ENCODE measurements at places on chromosomes 7 and 10. TPM values are rescaled to one million over a fixed set of nuclear protein-coding genes. Genes with fewer than 3 reads are reported as not detected.

Gene SYT15
- 2.6 TPM for total RNA-seq

- no peak overlapping the region for H3K27ac ChIP-seq
- H3K36me3 ChIP-seq: no peaks in the 10 kb centered on the region
- no peak for DNase-seq
- no peaks in the 10 kb centered on the region for H3K4me1 ChIP-seq
- no peak overlapping the region for H3K4me3 ChIP-seq
Observed at GRCh38 chr7:45712057-45712689, 138.0 kb downstream of the ADCY1 start.

Gene IFIT1
- 9.0 TPM for total RNA-seq

Gene ACSM6
- not detected for total RNA-seq

DNA sequence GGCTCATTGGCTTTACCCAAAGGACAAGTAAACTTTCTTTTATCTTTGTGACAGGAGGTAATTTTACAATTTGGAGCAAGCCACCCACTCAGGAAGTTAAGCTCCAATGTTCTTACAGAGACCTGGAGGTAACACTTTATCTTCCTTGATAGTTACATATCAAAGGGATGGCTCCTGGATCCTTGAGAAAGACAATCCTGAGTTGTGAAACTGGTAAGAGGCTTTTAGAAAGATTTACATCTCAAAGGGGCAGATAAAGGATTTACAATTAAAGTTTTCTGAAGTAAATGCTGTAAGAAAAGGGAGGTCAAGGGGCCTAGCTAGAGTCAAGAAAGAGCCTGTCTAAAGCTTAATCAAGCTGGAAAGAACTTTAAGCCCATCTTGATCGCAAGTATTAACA, 124.4 kb upstream of the ZNF804B start:
- no peak overlapping the region for H3K27ac ChIP-seq
- no peaks in the 10 kb centered on the region for H3K27me3 ChIP-seq
- no peak for DNase-seq

Gene ADAMTS14
- total RNA-seq: not detected

GRCh38 chr7:12949060-12949931, 261.9 kb downstream of the ARL4A start:
- H3K27ac ChIP-seq: no peak overlapping the region
- H3K27me3 ChIP-seq: no peaks in the 10 kb centered on the region
- H3K4me1 ChIP-seq: no peaks in the 10 kb centered on the region
- DNase-seq: no peak
- H3K4me3 ChIP-seq: no peak overlapping the region

Gene CYP2C18
- not detected for total RNA-seq

DNA sequence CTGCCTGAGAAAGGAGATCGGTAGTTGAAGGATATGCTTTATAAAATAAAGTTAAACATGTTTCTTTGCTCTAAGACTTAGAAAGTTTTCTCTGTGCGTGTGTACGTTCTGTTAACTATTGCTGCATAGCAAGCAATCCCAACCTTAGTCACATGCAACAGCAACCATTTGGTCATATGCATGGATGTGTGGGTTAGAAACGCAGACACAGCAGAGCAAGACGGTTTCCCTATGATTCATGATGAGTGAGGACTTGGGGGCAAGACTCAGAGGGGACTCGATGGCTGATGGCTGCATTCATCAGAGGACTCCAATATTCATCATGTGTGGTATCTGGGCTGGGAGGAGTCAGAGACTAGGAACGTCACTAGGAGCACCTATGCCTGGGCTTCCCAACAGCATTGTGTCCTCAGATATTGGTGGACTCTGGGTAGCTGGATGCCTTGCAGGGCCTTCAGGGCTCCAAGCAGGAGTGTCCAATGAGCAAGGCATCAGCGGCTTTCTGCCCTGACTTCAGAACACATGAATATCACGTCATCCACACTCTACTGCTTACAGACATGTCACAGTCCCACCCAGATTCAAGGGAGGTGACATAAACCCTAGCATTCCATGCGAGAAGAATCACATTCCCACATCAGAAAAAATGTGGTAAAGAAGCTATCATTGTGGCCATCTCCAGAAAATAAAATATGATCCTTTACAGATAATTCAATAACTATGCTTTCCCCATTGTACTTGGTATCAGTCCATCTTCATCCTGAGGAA, 731.2 kb downstream of the TNS3 start:
- H3K4me1 ChIP-seq: peaks cover 7% of the 10 kb centered on the region
- H3K4me3 ChIP-seq: no peak overlapping the region
- H3K27me3 ChIP-seq: no peaks in the 10 kb centered on the region
- DNase-seq: no peak
- no peaks in the 10 kb centered on the region for H3K36me3 ChIP-seq
- no peak overlapping the region for H3K27ac ChIP-seq

- H3K4me1 ChIP-seq: no peaks in the 10 kb centered on the region
- DNase-seq: no peak
- H3K27me3 ChIP-seq: no peaks in the 10 kb centered on the region
- no peak overlapping the region for H3K27ac ChIP-seq
- no peaks in the 10 kb centered on the region for H3K36me3 ChIP-seq
Observed at GRCh38 chr7:153276394-153276793, 516.8 kb downstream of the ACTR3B start.

Gene POLR3A
- total RNA-seq: 12.3 TPM

Gene DOCK1
- total RNA-seq: 76.7 TPM

- no peaks in the 10 kb centered on the region for H3K4me1 ChIP-seq
- DNase-seq: no peak
- H3K27ac ChIP-seq: no peak overlapping the region
- H3K36me3 ChIP-seq: no peaks in the 10 kb centered on the region
- H3K4me3 ChIP-seq: no peak overlapping the region
Observed at GRCh38 chr10:84012831-84013458, 126.4 kb upstream of the GHITM start.

DNA sequence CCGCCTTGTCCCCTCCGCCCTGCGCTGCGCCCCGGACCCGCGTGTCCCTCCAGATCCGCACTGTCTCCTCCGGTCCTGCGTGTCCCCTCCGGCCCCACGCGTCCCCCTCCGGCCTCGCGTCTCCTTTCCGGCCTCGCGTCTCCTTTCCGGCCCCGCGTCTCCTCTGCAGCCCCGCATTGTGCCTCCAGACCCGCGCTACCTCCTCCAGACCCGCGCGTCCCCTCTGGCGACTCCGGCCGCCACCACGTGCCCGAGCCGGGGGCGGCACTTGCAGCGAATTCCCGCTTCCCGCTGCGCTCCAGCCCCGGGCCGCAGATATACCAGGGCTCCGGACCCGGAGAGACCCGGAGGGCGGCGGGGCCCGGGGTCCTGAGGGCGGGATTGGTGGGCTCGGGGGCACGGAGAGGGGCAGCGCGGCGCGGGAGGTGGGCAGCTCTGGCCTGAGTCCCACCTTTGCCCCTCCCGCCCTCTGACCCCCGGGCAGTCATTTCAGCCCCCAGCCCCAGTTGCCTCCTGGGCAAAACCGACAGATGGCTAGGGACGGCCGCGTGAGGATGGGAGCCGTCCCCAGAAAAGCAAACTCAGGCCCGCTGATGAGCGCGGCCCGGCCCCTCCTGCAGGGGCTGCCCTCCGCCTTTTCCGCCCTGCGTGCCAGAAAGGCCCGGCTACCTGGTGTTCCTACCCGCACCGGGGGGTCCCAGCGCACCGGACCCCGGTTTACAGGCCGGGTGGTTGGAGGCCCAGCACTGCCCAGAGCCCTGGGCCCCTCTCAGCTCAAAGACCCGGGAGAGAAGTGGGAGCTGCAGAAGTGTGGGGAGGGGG, 56.5 kb downstream of the RBM17 start:
- no peak for DNase-seq
- peak overlapping the region; percentile 96 for H3K4me3 ChIP-seq
- H3K36me3 ChIP-seq: no peaks in the 10 kb centered on the region
- peaks cover 11% of the 10 kb centered on the region for H3K4me1 ChIP-seq
- peak overlapping the region; percentile 76 for H3K27ac ChIP-seq
- no peaks in the 10 kb centered on the region for H3K27me3 ChIP-seq

GRCh38 chr7:42389697-42390096, 152.7 kb upstream of the GLI3 start:
- DNase-seq: no peak
- H3K36me3 ChIP-seq: no peaks in the 10 kb centered on the region
- no peak overlapping the region for H3K27ac ChIP-seq
- no peaks in the 10 kb centered on the region for H3K27me3 ChIP-seq

Gene ST8SIA6
- total RNA-seq: 1.5 TPM

GRCh38 chr10:91756286-91756685, 41.9 kb upstream of the TNKS2 start:
- no peak overlapping the region for H3K4me3 ChIP-seq
- H3K36me3 ChIP-seq: no peaks in the 10 kb centered on the region
- H3K27ac ChIP-seq: no peak overlapping the region

GRCh38 chr10:100186253-100187212, 704 bp upstream of the ERLIN1 start:
- H3K27ac ChIP-seq: peak overlapping the region; percentile 83
- H3K36me3 ChIP-seq: no peaks in the 10 kb centered on the region
- DNase-seq: no peak
- peak overlapping the region; percentile 96 for H3K4me3 ChIP-seq

Gene MALSU1
- 65.7 TPM for total RNA-seq

DNA sequence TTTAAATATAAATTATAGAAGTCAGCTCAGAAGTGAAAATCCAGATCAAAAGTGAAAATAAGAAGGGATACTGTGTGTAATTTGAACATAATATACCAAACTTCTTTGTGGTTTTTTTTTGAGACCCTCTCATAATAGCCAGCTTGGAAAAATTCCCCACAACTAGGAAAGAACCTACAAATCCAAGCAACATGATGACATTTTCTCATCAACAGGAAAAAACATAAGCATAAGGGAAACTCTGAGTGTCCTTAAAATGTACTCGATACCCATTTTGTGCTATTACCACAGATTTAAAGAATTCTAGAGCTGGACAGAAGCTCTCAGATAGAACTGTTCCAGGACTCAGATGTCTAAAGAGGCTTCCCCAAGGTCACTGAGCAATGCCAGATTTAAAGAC, 214.8 kb upstream of the KLF14 start:
- H3K36me3 ChIP-seq: peaks cover 2% of the 10 kb centered on the region
- no peaks in the 10 kb centered on the region for H3K27me3 ChIP-seq
- H3K27ac ChIP-seq: no peak overlapping the region
- peaks cover 38% of the 10 kb centered on the region for H3K4me1 ChIP-seq

GRCh38 chr7:105462765-105463420, 59.2 kb downstream of the PUS7 start:
- no peak overlapping the region for H3K4me3 ChIP-seq
- no peaks in the 10 kb centered on the region for H3K4me1 ChIP-seq
- peaks cover 4% of the 10 kb centered on the region for H3K36me3 ChIP-seq
- DNase-seq: no peak
- no peaks in the 10 kb centered on the region for H3K27me3 ChIP-seq
- no peak overlapping the region for H3K27ac ChIP-seq

DNA sequence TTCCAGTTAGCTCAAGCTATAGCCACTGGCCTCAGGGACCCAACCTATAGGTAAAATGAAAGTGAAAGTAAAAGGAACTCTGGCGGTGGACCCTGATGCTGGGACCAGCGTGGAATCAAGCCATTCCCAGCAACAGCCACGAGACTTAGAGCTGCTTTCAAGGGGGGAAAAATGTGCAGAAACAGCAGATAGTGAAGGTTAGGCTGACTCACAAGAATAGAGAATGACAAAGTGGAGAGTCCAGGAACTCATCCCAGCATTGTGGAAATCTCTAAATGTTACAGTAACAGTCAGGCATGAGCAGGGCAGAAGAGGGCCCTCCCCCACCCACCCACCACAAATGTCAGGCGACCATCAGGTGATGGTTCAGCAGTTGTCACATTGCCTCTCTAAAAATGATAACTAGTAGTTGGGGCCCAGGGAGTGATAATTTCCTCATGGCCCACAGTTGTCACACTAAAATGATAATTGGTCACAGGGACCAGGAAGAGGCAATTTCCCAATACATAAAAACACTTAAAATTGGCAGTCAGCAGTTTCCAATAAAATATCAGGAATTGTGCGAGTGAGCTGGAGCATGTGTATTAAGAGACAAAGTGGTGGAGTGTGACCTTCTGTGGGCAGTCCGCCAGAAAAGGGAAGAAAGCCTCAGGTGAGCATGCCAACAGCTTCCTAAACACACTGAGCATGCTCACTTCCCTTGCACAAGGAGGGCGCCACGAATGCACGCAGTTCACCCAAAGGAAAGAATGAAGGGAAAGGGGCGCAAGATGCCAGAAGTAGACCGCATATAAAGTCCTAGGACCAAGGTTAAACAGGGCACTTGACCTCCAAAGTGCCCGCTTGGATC, 129.8 kb upstream of the PPP1R3A start:
- H3K27me3 ChIP-seq: no peaks in the 10 kb centered on the region
- H3K27ac ChIP-seq: no peak overlapping the region
- peaks cover 13% of the 10 kb centered on the region for H3K4me1 ChIP-seq
- no peaks in the 10 kb centered on the region for H3K36me3 ChIP-seq
- no peak for DNase-seq

Gene ACTL6B
- not detected for total RNA-seq

GRCh38 chr7:29508608-29509007, 55.0 kb upstream of the PRR15 start:
- DNase-seq: no peak
- no peak overlapping the region for H3K27ac ChIP-seq
- peaks cover 4% of the 10 kb centered on the region for H3K36me3 ChIP-seq
- H3K4me1 ChIP-seq: no peaks in the 10 kb centered on the region
- H3K4me3 ChIP-seq: no peak overlapping the region

GRCh38 chr10:27884185-27884641, 114.7 kb downstream of the ODAD2 start:
- H3K36me3 ChIP-seq: no peaks in the 10 kb centered on the region
- no peak overlapping the region for H3K27ac ChIP-seq
- no peak overlapping the region for H3K4me3 ChIP-seq
- no peak for DNase-seq
- H3K27me3 ChIP-seq: no peaks in the 10 kb centered on the region

DNA sequence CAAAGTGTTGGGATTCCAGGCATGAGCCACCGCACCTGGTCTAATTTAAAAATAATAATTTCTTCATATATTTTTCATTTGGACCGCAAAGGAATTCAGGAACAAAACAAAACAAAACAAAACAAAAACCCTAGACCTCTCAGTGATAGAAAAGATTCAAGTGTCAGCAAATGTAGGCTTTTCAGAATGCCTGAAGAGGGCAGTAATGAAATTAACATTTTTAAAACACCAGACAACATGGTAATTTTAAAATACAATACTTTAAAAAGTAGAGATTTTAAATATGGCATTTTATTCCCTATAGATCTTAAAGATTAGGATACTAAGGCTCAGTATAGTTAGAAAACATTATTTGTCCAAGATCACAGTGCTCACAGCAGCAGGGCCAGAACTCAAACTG, 36.6 kb downstream of the DNMBP start:
- H3K27ac ChIP-seq: no peak overlapping the region
- H3K27me3 ChIP-seq: no peaks in the 10 kb centered on the region
- DNase-seq: no peak
- H3K4me3 ChIP-seq: no peak overlapping the region

- no peaks in the 10 kb centered on the region for H3K27me3 ChIP-seq
- H3K4me3 ChIP-seq: no peak overlapping the region
- H3K27ac ChIP-seq: no peak overlapping the region
- no peak for DNase-seq
Observed at GRCh38 chr7:158121441-158122045, 466.1 kb downstream of the PTPRN2 start.

- H3K27me3 ChIP-seq: no peaks in the 10 kb centered on the region
- H3K36me3 ChIP-seq: no peaks in the 10 kb centered on the region
- DNase-seq: no peak
- no peak overlapping the region for H3K27ac ChIP-seq
Observed at GRCh38 chr7:124276005-124276622, 243.2 kb upstream of the TMEM229A start.

GRCh38 chr7:116173051-116174028, 37.0 kb upstream of the TES start:
- H3K27ac ChIP-seq: no peak overlapping the region
- DNase-seq: no peak
- peaks cover 16% of the 10 kb centered on the region for H3K4me1 ChIP-seq
- no peaks in the 10 kb centered on the region for H3K27me3 ChIP-seq
- no peaks in the 10 kb centered on the region for H3K36me3 ChIP-seq
- no peak overlapping the region for H3K4me3 ChIP-seq

Gene TMEM176A
- 9.1 TPM for total RNA-seq

Measured in thoracic aorta (tissue), 2 donors.